ENCODE measurements at places on chromosomes 2 and 18.
A peak's percentile ranks its signal among the peaks of the same experiment; 100 is the strongest.

DNA sequence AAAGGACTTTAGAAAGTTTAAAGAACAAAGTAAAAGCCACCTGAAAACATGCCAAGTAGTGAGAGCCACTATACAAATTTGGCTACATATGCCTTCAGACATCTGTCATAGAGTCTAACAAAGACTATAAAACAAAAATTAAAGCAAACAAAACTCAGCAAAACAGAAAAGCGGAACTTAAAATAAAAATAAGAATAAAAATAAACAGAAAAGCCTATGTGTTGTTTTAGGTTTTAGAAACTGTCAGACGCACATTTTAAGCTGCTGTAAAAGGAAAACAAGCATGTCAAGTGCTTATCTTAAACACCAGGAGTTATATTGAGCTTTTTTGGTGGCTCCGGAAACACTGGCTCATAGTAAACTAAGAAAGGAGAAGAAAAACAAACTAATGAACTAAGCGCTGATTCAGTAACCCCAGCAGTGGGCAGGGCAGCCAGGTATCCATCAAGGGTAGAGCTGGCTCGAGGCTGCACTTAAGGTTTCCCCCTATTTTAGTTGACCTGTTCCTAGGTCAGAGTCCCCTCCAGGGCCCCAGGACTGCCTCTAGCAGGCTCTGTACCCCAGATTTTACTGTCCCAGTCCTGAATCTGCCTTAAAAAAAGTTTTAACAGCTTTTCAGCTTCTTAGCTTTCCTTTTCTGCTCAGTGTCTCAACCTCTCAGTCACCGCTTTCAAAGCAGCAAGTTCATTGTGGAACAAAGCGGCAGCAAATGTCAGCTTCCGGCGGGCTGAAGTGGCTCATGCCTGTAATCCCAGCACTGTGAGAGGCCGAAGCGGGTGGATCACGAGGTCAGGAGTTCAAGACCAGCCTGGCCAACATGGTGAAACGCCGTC, 15.4 kb upstream of the RMC1 start:
- no peak for DNase-seq

- DNase-seq = peak; percentile 26
These were observed 36.0 kb downstream of the DNMT3A start for GRCh38 chr2:25305775-25306174.

DNA sequence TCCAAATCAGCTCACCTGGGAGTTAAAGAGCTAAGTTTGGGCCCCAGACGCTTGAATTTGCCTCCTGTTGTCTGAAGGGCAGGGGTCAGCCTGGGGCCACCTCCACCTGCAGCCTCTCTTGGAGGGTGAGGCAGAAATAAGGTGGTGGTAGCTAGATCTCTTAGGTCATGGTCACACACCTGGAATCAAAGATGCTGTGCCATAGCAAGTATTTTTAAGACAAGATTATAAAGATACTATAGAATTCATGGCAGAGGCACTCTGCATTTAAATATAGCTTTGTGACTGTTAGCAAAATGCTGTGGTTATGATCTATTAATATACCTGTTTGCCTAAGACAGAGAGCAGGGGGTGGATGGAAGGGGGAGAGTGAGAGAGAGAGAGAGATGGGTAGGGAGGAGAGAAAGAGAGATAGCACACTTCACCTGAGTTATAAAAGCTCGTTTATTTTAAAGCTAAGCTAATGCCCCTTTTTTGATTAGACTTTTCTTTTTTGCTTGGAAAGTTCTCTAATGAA, 242.7 kb downstream of the TMEM182 start:
- DNase-seq = no peak

DNA sequence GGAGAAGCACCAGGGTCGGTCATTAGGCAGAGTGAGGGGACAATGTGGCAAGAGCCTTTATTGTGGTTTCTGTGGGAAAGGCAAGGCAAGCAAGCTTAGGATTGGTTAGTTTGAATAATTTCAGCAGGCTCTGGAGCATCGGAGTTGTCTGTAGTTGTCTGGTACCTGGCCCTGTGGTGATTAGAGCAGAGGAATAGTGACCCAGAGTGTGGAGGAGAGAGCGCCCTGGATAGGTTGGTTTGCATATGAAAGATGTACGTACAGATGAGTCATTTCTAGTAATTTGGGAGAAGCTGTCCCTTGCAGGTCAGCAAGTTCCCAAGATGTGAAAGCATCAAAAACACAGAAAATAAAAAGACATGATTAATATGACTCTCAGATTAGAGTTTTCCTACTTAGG, 383.1 kb upstream of the MEX3C start:
- DNase-seq = no peak

DNA sequence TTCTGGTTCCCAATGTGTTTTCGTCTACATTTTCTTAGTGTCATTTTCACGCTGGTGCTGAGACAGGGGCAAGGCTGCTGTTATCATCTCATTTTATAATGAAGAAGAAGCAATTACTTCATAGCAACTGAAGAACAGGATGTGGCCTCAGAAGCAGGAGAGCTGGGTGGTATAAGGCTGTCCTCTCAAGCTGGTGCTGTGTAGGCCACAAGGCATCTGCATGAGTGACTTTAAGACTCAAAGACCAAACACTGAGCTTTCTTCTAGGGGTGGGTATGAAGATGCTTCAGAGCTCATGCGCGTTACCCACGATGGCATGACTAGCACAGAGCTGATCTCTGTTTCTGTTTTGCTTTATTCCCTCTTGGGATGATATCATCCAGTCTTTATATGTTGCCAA, 7.3 kb downstream of the IL36G start:
- DNase-seq = no peak

All from fibroblast of skin of right biceps (primary cell).